ENCODE measurements at places on chromosomes 12 and 14.

DNA sequence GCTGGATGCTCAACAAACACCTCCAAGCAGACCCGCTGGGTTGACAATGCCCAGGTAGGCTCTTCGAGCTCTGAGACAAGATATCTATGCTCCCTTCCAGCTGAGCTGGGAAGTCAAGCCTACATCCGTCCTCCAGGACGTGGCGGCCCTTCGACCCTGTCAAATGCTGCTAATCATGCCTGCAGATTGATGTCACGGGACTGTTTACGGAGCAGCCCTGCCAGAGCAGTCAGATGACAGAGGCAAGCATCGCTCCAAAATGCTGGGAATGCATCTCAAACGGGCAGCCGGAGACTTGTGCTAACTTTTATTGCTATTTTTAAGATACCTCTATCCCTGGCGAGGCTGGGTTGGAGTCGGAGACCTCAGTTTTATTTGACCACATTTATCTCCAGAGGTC is 139.2 kb downstream of the NTF3 start:
- DNase-seq = no peak

- no peak for DNase-seq
Observed at GRCh38 chr14:39145266-39145966, 24.7 kb downstream of the TRAPPC6B start.

GRCh38 chr14:33611405-33612196 is 339.3 kb downstream of the EGLN3 start:
- DNase-seq = no peak

DNA sequence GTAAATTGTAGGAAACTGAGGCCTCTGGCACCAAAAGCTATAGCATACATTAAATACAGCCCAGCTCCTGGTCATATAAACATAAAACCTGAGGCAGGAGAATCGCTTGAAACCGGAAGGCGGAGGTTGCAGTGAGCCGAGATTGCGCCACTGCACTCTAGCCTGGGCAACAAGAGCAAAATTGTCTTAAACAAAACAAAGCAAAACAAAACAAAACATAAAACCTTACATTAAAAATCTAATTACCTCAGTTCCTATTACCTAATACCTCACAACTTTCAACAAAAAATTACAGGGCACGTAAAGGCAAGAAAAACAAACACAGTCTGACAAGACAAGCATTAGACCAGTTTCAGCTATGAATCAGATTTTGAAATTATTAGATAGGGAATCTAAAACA is 36.7 kb downstream of the TMEM116 start:
- DNase-seq = no peak

DNA sequence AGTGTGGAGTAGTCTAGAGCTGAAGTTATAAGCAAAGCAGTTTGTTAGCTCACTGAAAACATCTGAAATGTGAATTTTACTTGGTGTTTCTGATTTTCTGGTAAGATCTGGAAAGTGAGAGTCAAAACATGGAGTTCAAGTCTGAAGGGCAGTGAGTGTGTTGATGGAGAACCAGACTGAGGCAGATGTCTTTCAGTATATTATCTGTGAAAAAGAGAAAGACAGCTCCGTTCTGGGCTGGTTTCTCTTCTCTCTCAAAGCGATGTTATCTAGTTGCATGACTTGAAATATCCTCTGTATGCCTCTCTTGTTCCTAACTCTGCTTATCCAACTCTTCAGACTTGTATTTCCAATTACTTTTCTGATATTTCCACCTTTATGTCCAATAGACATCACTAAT is 381.9 kb upstream of the RGS6 start:
- no peak for DNase-seq

DNA sequence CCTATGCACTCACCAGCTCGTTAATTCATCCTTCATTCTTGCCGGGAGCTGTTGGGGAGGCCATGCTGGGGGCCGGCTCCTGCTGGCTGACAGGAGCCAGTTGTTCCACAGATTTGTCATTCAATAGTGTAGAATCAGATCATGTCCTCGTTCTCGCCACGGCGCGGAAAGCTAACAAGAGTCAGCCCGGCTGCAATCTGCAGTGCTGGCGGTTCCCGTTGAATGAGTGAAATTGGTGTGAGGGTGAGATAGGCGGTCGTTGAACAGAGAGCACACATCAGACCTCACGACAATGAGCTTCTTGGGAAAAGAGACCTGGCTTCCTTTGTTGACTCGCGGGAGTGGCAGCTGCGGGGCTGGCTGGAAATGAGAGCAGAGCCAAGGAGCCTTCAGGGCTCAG is 57.5 kb downstream of the KIF26A start:
- DNase-seq = no peak

DNA sequence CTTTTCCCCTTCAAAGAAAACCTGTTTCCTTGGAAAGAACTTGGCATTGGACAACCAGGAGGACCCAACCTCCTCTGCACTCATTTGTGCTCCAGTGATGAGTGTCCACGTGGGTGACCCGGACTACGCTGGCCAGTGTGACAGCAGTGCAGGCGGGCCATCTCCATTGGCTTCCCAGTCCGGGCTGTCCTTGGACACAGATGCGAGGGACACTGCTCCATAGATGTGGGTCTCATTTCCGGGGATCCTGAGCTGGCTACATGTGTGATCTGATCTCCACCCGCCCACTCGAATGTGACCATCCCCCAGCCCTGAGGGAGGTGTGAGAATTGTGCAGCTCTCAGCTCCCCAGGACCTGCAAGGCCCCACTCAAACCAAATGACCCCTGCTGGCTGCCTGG is 836.6 kb upstream of the TMEM132C start:
- no peak for DNase-seq

DNA sequence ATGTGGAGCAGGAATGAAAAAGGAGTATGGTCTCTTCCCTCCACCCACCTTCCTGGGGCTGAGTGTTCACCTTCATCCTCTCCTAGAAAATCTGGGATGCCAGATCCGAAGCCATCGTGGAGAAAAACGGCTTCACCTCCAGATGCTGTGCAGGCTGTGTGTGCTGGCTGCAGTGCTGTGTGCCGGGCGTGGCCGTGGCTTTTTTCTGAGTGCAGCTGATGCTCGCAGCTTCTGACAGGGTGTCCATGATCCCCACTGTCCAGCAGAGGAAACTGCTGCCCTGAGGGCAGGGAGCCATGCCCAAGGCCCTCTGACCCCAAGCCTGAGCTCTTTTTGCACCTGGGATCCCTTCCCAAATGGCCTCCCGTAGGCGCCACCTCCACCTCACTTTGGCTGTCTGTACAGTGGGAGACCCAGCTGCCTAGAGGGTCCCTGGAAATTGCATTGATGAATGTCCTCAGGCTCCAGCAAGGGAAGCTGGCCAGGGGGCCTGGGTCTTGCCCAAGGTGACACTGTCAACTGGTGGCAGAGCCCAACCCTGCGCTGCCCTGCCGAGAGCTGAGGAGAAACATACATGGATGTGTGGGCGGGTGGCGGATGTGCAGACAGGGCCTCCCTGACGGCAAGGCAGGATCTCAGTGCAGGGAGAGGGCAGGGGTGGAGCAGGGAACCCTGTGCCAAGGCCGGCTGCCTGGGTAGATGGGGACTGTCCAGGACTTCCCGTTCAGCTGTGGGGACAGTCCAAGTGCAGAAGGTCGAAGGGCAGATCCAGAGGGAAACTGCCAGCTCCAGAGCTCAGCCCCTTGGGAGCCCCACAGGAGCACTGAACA is 53.3 kb downstream of the BEGAIN start:
- no peak for DNase-seq

Measured in effector memory CD4-positive, alpha-beta T cell (primary cell).